Activated gamma-delta T cell (primary cell): ENCODE measurements at places on chromosomes 5 and 9.

DNA sequence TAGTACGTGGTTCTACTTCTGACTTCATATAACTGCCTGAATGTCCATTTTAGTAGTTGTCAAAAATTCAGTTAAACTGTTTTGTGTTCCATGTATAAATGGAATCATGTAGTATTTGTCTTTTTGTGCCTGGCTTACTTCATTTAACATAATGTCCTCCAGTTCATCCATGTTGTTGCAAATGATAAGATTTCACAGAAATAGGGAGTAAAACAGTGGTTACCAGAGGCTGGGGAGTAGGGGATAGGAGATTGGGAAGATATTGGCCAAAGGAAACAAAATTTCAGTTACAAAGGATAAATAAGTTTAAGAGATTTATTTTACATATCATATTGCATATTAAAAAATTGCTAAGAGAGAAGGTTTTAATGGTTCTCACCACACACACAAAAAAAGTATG is 425.0 kb upstream of the MEF2C start:
- no peak for DNase-seq

- DNase-seq, result no peak
These were observed 223.2 kb downstream of the PCSK1 start for GRCh38 chr5:96209829-96210228.

GRCh38 chr5:35129921-35130485 is 82.3 kb upstream of the AGXT2 start:
- DNase-seq, result no peak

GRCh38 chr5:127723571-127723970 is 20.4 kb downstream of the CCDC192 start:
- no peak for DNase-seq

- no peak for DNase-seq
These were observed 4.6 kb upstream of the HMHB1 start for GRCh38 chr5:143807401-143807800.

- DNase-seq, result no peak
These were observed 3.9 kb downstream of the MACIR start for GRCh38 chr5:103262422-103262871.
